ENCODE measurements at places on chromosomes 6 and 20.

- DNase-seq, result no peak
Measured at GRCh38 chr20:62313460-62314338, 10.9 kb downstream of the ADRM1 start.

GRCh38 chr6:139270249-139270648 is 21.5 kb downstream of the TXLNB start:
- DNase-seq, result no peak

- DNase-seq, result no peak
Measured at GRCh38 chr20:20174089-20174835, 121.9 kb downstream of the CFAP61 start.

- DNase-seq, result no peak
Measured at GRCh38 chr6:39203436-39204159, 25.7 kb downstream of the KCNK5 start.

GRCh38 chr6:150068720-150069648 is at the start of gene ULBP3:
Gene ULBP3, minus strand, starts transcription at chr6:150069121. Its CDS starts 55 bp downstream, at chr6:150069066.
- DNase-seq, result peak; percentile 65

- no peak for DNase-seq
Measured at GRCh38 chr20:41998539-41999341, 380.6 kb upstream of the CHD6 start.

DNA sequence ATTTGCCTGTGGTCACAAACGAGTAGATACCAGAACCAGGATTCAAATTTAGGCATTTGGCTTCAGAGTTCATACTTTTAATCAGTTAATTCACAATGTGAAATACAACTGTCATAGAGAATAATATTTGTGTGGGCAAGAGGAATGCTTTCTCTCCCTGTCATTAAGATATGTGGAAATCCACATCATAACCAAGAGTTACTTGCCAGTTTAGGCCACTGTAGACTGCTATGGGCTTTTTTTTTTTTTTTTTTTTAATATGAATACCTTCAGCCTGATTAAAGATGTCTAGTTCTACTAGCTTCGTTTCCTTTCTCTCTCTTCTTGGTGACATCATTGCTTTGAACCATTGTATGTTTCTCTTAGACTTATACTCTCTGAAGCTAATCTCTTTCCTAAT is 244.9 kb downstream of the ZFAND3 start:
- DNase-seq, result no peak

DNA sequence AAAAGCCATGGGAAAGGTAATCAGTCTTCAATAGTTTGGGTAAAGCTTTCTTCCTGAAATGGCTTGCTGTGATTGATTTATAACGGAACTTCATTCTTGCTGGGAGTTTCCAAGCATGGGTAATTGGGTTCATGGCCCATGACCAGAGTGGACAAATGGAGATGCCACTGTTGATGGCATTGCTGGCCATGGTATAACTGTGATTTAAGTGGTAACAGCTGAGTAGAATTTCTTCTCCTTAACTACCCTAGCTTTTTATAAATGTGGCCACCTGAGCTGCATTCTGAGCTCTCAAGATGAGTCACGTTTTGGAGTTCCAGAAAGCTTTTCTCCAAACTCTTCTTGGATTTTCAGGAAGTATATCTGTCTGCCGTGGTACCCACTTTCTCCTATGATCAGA is 39.9 kb upstream of the SNRPB2 start:
- DNase-seq, result no peak
